ENCODE measurements at places on chromosomes 3 and 15. TPM values are rescaled to one million over a fixed set of nuclear protein-coding genes. Genes with fewer than 3 reads are reported as not detected.
A peak's percentile ranks its signal among the peaks of the same experiment; 100 is the strongest.

Gene TMEM266
- total RNA-seq, result not detected

- no peak for DNase-seq
Observed at GRCh38 chr3:186166491-186167288, 57.8 kb upstream of the ETV5 start.

DNA sequence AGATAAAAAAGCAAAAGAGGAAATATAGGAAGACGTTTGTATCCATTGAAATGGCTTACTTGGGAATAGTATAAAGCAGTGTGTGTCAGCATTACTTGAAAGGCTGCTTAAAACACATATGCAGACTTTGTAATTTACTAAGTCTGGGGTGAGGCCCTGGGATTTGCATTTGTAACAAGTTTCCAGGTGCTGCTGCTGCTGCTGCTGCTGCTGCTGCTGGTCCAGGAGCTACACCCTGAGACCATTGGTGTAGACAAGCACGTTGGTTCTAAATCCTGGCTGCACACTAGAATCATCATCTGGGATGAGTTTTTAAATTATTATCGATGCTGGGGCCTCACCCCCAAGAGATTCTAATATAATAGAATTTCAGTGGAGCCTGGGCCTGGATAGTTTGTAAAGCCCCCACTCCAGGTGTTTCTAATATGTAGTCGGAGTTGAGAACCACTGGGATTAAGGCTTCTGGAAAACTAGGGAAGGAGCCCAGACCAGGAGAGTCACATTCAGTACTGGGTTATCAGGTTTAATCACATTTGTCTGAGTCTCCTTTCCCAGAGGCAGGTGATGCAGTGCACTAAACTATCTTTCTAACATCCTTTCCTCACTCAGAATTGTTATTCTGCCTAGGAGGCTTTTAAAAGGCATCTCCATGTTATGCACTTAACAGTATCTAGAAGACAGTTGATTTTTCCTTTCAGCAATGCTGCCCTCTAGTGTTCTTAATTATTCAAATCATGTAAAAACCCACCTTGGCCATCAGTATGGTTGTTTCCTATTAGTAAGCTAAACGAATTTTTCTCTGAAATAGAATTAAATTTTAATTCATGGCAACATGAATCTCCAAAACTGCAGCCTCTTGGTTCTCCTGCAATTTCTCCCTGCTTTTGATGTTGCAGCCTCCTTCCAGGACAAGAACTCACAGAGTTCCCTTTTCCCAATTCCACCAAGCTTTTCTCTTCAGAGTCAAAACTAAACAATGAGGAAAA is 45.4 kb downstream of the SSR3 start:
- peak; percentile 80 for DNase-seq

Gene MYRIP
- total RNA-seq, result 11.9 TPM

Gene THAP10
- 4.0 TPM for total RNA-seq

Gene GRK7
- not detected for total RNA-seq

GRCh38 chr3:188037195-188037718 is 116.7 kb upstream of the LPP start:
- peak; percentile 43 for DNase-seq

GRCh38 chr15:96338766-96339618 is 8.5 kb downstream of the NR2F2 start:
- DNase-seq, result peak; percentile 72

GRCh38 chr15:41284427-41285177 is 47.8 kb downstream of the OIP5 start:
- DNase-seq, result peak; percentile 54

DNA sequence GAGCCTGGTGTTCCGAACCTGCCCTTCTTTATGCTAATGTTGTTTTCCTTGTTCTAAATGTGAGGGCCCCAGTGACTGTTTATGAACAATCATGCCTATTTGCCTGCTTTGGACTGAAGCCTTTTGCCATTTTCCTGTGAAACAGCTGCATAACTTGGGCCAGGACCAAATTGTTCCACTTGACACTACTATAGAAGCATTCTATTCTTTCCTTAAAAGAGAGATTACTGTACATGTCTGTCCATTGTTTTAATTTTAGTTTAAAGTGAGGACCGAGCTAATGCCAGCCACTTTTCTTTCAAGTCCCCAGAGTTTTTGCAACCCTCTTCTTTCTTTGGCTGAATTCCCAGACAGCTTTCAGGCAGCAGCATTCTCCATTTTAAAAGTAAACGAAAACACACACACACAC is 980.3 kb downstream of the CADM2 start:
- no peak for DNase-seq

DNA sequence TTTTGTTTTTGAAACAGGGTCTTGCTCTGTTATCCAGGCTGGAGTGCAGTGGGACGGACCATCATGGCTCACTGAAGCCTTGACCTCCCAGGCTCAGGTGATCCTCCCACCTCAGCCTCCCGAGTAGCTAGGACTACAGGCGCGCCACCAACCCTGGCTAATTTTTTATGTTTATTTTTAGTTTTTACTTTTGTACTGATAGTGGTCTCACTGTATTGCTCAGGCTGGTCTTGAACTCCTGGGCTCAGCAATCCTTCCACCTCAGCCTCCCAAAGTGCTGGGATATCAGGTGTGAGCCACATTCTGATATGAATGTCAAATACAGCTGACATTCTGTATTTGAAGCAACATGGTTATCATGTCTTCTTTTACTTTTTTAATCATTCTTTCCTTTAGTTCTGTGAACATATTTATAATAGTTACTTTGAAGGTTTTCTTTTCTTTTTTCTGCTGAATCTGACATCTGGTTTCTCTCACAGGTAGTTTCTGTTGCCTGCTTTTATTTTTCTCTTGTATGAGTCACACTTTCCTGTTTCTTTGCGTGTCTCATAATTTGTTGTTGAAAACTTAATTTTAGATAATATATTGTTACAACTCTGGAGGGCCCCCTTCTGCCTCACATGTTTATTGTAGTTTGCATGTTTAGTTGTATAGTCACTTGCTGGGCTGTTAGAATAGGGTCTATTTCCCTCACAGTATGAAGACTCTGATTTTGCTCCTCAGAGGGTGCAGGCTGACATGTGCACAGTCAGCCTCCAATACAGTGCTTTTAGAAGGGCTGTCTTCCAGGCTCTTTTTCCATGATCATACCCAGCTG is 8.4 kb upstream of the CNTN4 start:
- no peak for DNase-seq

DNA sequence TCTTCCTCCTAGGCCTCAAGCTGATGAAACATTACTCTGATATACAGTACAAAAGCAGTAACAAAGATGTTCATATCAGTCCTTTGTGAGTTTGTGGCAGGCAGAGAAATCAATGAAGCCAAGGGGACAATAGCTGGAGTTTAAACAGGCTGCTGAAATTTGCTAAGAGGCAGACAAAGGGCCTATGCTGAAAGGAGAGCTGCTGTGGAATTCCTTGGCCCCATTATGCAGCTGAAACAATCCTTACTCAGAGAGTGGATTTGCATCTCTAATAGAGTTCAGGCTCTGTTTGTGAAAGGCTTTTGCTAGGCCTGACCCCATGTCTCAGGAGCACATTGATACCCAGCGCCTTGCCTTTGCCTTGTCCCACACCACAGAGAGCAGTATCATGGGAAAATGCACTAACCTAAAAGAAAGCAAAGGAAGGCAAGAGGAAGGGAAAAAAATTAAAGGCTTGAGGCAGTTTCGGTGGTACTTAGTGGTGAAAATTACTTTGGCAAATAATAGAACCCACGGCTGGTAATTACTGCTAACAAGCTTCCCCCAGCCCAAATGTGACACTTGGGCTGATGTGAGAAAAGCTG is 195.0 kb upstream of the EPHA3 start:
- no peak for DNase-seq

DNA sequence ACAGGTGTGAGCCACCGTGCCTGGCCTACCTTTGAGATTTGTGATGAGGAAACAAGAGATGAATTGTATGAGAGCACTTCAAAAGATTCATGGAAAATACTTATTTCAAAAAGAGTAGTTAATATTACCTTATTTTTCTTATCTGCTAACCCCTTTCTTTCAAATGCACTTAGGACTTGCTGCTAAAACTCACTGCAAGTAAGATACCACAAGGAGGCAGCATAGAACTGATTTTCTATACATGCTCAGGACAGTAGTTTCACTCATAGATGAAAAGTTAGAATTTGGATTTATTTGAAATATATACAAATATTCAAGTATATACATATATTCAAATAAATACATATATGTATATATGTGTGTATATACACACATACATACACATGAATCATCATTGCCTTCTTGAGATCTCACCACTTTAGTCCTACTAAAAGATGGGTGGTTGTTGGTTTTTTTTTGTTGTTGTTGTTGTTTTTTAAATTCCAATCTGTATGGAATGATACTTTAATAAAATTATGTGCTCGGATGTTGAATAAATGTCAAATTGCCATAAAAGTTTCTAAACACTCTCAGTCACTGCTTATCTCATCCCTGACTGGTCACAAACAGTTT is 2.4 kb downstream of the CCNDBP1 start:
- peak; percentile 58 for DNase-seq

Gene EBLN2
- total RNA-seq, result 7.3 TPM

Gene OPA1
- 57.8 TPM for total RNA-seq

GRCh38 chr3:14322667-14323295 is 79.6 kb upstream of the SLC6A6 start:
- DNase-seq, result no peak

GRCh38 chr3:38543586-38543985 is 47.4 kb downstream of the EXOG start:
- DNase-seq, result no peak
